ENCODE measurements at places on chromosomes 12 and 14. TPM values are rescaled to one million over a fixed set of nuclear protein-coding genes. Genes with fewer than 3 reads are reported as not detected.
A peak's percentile ranks its signal among the peaks of the same experiment; 100 is the strongest.

DNA sequence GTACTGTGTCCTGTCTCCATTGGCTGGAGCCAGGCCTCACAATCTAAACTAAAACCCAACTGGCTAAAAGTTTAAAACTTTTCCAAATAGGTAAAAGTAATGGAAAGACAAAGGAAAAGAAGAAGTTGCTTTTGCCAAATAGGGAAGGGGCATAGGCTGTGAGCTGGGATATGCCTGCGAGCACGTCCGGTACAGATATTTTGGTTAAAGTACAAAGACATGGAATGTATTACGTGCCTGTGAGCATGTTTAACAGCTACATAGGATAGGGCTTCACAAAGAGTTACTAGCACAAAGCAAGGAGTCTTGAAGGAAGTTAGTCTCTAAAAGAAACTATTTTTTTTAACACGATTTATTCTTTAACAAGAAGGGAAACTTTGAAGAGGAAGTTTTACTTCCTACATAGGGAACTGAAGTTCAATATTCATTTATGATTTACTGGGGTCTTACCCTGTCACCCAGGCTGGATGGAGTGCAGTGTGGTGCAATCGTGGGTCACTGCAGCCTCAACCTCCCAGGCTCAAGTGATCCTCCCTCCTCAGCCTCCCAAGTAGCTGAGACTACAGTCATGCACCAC, 41.9 kb upstream of the INF2 start:
- DNase-seq = peak; percentile 39

DNA sequence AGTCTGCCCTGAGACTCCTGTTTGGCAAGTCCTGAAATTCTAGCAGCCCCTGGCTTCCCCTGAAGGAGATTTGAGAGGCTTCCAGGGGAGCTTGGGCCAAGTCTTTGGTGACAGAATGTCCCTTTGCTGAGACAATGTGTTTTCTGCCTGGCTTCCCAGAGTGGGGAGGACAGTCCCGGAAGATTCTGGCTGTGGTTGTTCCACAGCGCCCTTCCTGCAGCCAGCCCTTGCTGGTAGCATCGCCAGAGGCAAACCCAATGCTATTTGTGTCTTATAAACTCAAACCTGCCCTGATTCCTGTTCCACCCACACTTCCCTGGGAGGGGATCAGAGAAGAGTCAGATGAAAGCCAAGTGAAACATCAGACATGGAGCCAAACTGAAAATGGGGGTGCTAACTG, 56.4 kb upstream of the OAS1 start:
- no peak for DNase-seq

DNA sequence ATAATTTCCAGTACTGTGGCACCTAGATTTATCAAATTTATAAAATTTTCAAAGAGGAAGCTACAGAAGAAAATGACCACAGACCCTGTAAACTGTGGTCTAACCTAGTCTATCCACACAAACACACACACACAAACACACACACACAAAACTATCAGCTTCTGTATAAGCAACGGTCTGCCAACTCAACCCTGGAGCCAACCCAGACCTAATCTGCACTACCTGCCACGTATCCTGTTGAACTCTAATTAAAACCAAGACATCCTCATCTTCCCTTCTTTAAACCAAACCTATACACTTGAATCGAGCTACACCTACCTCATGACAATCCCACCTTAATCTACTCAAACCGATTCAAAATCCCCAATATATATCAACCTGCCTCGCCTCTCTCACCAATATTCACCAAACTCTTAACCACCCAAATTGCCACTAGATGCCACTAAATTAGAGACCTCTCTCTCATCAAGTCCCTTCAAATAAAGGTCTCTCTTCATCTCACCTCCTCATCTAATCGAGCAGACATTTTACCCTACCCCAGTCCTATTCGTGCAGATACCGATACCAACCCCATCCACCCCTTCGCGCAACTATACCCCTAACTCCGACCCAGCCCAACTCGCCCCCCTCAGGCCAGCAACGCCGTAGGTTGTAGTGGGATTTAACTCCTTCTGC, 808 bp downstream of the ACIN1 start:
- DNase-seq = no peak

DNA sequence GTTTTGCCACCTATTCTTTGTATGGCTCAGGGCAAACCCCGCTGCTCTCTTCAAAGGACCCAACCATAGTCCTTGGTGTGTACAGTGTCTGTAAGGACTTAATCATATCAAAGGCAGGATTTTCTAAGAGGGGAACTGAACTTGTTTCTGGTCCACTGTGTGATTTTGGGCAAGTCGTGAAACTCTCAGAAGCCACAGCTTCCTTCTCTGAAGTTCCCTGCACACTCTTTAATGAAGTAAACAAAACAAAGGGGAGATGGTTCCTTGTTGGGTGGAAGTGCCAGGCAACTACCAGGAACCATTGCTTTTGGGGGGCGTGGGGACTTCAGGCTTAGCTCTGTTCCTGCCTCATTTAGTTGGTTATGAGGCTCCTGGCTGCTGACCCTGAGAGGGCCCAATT, 152.4 kb downstream of the VRK1 start:
- DNase-seq = no peak

DNA sequence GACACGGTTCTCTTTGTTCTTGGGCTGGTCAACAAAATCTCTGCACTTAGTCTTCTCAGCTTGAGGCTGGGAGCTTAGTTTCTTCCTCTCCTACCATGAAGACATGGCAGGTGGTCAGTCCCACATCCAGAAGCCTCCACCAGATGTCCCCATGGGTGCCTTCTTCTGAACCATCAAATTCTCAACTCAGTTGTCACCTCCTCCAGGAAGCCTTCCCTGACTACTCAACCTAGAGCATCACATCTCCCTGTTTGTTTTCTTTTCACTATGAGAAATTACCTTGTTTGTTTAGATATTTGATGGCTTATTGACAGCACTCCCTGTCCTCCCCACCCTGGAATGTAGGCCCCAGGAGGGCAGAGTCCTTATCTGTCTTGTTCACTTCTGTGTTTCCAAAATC, 84.4 kb downstream of the TBX5 start:
- no peak for DNase-seq

GRCh38 chr12:124232654-124232987, 62.3 kb upstream of the RFLNA start:
- no peak for DNase-seq

- no peak for DNase-seq
Measured at GRCh38 chr12:87922736-87923135, 106.5 kb downstream of the C12orf50 start.

GRCh38 chr14:49051328-49052060, 534.7 kb downstream of the RPS29 start:
- peak; percentile 42 for DNase-seq

DNA sequence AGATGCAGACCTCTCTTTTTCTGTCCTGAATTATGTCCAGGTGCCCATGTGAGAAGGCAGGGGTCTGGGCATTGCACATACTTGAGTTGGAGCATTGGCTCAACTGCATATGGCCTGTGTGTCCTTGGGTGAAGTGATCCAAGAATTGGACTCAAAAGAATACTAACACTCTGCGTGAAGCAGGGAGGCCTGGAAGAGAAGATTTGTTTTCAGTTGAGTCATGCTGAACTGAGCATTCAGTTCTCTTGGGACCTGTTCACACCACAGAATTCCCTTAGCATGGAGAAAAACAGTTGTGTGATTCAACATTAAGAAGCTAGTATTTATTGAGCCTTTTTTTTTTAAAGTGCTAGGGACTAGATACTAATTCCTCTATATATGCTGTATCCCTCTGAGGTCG, 164.7 kb upstream of the TBX3 start:
- peak; percentile 96 for DNase-seq

DNA sequence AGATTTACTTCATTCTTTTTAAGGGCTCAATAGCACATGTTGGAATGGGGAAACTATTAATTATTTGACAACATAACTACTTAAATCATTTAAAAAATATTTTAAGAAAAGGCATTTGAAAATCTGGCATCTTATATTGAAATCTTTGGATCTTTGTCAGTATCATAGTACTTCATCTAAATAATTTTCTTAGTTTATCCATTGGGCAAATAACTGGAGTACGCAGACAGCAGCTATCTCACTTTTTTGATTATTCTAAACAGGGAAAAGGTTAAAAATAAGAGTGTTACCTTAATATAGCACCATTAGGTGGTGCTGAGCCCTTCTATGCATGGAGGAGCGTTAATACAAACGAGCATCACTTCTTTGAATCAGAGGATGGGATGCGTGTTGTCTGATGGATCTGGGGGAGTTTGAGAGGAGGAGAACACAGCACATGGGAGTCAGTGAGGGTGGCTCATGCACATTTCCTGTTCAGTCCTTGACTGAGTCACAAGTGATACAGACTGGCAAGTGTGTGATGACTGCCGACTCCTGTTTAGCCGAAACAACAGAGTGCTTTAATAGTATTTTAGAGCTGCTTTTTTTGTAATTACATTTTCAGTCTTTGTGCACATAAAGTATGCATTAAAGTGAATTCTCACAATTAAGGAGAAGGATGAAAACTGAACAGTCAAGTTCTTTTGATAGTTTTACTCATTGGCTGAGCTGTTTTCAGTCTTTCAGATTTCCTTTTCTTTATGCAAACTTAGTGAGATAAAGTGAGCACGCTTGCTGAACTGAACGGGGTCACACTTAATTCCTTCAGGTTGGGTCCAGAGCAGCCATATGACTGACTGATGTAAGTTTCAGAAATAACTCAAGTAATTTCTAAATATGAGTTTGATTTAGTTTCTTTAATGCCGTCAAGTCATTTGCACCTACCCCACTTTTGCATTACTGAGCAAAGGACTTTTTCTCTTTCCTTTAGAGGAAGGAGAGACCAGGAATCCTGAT, 92.7 kb downstream of the DIP2B start:
- peak; percentile 98 for DNase-seq

GRCh38 chr14:57078054-57078453, 190.7 kb downstream of the EXOC5 start:
- no peak for DNase-seq

DNA sequence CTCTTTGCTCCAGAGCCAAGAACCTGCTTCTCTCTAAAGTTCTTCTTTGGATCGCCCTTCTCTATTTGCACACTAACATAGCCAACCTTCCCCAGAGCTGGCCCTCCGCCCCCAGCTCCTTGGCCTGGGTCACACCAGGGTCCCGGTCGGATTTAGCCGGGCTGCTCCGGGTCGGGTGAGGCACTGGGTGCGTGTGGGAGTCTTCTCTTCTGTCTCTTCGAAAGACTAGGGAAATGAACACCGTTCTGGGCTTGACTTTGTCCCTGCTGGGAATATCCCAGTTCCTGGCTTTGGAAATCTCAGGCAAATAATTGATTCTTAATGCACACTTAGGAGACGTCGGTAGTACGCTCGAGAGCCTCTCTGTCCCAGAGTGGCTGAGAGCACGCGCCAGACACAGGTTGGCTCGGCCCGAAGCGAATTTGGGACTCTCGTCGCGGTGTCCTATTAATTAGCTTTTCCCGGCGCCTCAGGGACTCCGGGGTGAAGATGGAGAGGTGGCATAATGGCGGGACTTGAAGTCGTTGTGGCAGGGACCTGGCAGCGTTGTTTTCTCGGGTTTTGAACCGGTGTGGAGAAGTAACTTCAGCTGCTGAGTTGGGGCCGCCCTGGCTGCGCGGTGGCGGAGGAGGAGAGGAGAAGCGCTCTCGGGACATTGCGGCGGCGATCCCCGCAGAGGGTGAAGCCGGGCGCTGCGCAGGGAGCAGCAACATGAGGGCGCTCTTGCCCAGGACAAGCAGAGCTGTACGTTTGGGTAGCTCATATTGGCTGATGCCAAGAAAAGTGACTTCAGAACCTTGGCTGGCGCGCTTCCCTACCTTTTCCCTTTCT, 7.5 kb downstream of the FOXG1 start:
- no peak for DNase-seq

GRCh38 chr12:7374423-7375144, 69.4 kb downstream of the CD163L1 start:
- DNase-seq = peak; percentile 72

- no peak for DNase-seq
Measured at GRCh38 chr14:98144964-98145363, 1127.0 kb downstream of the BCL11B start.

DNA sequence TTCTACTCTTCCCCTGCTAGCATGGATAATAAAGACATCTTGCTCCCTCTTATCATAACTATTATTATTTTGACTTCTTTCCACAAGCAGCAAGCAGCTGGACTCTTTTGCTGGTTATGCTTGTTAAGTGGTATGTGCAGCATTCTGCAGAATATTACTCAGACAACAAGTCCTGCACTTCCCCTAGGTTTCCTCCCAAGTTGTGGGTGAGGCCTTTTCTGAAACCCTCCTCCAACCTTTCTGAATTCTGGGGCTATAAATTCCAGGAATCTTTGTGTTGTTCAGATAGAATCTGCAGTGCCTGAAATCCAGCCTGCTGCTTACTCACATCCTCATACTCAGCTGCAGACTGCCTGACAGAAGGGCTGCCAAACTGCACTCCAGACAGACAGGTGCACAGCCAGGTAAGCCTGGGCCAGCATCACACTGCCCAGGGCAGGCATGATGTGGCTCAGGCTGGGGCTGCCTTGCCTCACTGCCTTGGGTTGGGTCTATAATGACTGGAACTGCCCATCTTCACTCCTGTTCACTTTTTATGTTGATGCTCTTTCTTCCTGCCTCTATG, 6.2 kb upstream of the DHRS2 start:
- DNase-seq = no peak

DNA sequence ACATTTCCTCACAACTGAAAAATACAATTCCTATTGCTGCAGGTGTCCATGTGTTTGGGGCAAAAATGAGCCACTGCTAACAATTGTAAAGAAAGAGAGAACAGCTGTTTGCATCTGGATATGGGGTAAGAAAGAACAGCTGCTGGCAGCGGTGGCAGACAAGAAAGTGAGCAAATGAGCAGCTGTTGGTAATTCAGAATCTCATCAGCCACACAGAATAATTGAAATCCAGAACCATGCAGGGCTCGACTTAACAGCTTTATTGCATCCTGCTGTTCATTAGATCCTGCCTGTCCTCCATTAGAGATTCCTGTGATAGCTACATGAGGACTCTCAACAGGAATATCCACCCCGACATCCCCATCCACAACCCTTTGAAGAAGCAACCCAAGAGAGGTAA, 62.5 kb upstream of the TSPAN8 start:
- DNase-seq = no peak

The TMTC2 gene
- 2.1 TPM for total RNA-seq

The ZBTB42 gene
- 2.9 TPM for total RNA-seq

The ITGB7 gene
- total RNA-seq = 1.1 TPM

The SLC4A8 gene
- 2.9 TPM for total RNA-seq

The TESPA1 gene
- not detected for total RNA-seq

All from osteoblast (primary cell).